ENCODE measurements at places on chromosomes 11 and 22.

DNA sequence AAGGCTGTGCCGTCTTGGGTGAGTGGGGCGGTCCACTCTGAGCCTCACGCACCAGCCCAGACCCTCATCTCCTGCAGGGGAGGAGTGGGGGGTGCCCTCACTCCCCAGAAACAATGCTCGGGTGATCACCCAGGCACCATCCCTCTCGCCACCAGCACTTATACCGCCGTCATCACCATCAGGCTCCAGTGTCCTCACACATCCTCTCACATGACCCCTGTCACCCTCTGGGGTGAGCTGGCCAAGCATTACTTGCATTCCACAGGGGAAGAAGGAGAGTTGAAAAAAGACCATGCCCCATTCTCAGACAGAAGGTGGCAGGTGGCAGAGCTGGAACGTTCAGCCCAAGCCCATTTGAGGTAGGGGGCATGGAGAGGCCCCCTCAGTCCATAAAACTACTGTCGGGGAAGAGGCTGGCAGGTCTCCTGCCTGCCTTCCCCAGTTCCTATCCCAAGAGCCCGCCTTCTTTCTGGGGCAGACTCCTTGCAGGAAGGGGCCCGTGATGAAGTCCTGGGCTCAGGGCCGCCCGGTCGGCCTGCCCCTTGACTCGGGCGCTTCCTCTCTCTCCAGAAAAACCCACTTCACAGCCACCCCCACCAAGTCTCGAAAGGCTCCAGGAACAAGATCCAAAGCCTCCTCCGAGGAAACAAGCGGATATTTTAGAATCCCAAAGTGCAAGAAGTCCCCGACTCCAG is 153.3 kb downstream of the DSCAML1 start:
- no peak for DNase-seq

DNA sequence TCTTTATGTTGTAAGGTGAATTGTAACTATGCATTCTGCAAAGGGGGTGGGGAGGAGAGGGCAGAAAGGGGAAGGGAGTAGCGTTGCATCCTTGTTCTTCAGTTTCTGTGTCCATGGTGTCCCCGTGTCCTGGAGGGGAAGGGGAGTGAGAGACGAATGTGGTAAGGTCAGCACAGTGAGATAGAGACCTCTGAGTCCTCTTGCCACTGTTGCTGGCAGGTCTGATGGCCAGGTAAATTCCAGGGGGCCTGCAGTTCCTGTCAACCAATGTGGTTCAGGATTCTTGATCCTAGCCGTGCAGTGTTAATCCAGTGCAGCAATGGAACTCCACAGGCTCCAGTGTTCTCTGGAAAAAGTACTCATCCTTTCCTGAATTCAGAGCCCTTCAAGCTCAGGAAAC is 14.6 kb upstream of the ADSL start:
- no peak for DNase-seq

DNA sequence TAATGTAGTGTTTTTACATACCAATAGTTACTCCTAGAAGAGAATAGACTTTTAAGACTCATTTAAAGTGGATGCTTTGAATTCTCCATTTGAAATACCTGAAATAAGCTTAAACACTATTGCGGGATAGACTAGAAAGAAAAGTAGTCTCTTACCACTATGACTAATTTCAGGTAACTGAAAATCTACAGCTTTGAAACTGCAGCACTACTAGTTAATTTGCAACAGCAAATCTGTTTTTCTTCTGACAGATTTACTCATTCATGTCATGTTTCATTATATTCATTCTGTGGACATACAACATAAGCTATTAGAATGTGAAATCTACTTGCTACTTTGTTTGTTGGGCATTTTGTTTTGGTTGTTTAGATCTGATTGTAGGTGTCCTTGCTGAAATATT is 153.6 kb downstream of the MAML2 start:
- DNase-seq = no peak

DNA sequence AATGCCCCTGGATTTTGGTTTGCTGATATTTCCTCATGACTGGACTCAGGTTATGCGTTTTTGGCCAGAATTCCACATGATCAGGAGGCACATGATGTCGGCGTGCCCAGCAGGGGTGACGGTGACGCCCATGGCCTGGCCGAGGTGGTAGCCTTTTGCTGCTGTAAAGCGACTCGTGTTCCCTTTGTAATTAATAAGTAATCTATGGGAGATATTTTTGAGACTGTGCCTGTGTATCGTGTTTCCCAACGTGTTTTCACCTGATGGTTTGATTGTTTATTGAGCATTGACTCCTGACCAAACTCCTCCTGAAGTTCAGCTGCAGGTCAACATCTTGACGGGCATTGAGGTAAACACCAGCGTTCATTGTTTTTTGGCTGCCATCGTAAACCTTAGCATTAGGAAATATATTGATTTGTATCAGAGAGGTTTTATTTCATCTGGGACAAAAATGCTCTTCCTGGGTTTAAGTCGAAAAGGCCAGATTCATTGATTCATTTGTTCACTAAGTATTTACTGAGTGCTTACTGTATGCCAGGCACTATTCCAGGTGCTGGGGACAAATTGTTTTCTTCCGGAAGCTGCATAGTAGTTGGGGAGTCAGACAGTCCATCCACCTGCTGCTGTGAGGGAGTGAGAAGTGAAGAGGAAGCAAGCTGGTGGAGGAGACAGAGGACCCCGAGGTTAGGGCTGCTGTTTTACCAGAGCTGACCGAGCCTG is 23.6 kb downstream of the DCPS start:
- no peak for DNase-seq

DNA sequence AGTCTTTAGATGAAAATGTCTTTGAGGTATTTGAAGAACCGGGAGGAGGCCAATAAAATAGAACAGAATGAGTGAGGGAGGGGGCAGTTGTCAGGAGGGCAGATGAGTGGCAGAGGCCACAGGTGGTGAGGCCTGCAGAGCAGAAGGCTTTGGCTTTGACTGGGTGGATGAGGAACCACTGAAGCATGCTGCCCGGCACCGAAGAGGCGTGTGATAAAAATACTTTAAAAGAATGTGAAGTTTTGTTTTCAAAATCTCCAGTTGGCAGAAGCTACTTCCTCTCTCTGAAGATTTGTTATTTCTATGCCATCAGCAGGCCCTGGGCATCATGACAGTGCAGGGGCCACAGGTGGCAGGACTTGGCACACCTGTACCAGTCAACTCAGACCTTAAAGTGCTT is 6.3 kb downstream of the MS4A12 start:
- DNase-seq = no peak

GRCh38 chr11:130070846-130071200 is 1.1 kb downstream of the APLP2 start:
- no peak for DNase-seq

DNA sequence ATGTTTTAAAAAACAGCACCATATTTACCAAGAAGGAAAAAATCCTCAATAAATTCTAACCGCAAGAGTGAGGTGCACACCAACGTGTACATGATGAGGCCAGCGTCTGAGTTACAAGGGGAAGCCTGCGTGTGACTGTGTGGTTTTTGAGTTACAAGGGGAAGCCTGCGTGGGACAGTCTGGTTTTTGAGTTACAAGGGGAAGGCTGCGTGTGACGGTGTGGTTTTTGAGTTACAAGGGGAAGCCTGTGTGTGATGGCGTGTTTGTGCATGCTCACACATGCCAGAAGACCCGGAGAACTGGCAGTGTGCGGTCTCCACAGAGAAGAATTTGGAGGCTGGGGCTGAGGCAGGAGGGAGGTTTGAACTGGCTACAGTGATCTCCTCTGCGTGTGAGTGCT is 1376.4 kb downstream of the TBC1D22A start:
- no peak for DNase-seq

GRCh38 chr22:29369460-29369859 is 18.9 kb downstream of the AP1B1 start:
- no peak for DNase-seq

GRCh38 chr11:75244052-75244814 is 3.7 kb downstream of the TPBGL start:
- no peak for DNase-seq

GRCh38 chr22:47161631-47162030 is 399.2 kb downstream of the TBC1D22A start:
- no peak for DNase-seq

- no peak for DNase-seq
Observed at GRCh38 chr11:95266751-95267374, 35.9 kb upstream of the SESN3 start.

GRCh38 chr11:87892291-87892690 is 283.0 kb downstream of the RAB38 start:
- no peak for DNase-seq

DNA sequence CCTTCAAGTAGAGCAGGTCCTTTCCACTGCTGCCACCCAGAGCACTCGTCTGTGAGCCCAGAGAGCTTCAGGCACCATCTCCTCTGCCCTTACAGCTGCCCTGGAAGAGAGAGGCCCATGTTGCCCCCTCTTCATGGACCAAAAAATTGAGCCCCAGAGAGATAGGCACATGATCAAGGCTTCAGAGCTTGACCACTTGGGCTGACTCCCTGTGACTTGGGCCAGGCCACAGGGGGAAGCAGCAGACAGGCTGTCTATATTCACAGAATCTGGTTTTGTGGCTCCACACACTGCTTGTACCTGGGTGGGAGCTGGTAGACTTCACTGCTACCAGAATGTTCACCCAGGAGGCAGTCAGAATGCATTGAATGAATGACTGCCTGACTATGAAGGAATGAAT is 58.2 kb downstream of the SMIM38 start:
- no peak for DNase-seq

DNA sequence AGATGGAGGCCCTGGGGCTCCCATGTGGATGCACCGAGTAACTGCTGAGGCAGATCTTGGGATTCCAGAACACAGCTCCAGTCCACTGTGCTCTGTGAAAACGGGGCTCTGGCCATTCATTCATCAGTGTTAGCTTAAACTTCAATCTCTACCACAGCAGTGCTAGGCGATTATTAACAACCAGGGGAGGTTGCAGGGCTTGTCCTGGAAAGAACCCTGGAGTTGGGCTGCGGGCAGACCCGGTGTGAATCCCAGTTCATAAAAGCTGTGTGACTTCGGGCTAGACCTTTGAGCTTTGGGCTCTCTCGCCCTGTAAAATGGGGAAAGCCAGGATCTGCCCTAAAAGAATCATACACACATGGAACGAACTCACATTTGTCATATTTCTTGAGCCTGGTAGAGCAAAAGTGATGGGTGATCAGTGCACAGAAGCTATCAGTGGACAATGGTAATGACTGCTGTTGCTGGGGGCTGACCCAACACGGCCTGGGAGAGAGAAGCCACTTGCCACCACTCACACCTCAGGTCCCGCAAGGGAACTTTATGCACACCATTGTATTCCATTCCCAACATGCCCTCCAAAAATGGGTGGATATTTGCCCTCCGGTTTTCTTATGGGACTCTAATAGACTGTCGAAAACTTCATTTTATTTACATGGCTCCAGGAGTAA is 15.6 kb upstream of the CRYBB3 start:
- no peak for DNase-seq

DNA sequence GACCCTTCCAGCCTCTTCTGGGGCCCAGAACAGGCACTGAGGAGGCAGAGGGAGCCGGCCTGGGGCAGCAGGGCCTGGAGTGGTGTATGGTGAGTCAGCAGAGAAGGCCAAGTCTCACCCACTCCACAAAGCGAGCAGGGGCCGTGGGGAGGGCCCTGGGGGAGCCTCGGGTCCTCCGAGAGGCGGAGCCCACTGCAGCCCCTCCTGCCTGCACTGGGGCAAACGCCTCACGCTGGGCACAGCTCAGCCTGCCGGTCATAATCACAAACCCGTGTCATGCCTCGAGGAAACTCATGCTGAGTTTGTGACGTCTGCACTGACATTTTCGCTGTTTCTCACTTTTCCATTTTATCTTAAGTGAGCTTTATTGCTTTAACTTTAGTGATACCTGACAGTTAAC is 38.4 kb downstream of the TOLLIP start:
- no peak for DNase-seq

GRCh38 chr11:70229737-70230136 is 26.6 kb downstream of the FADD start:
- no peak for DNase-seq

GRCh38 chr11:120284272-120284671 is 40.8 kb upstream of the TLCD5 start:
- DNase-seq = no peak

- no peak for DNase-seq
Observed at GRCh38 chr11:126732981-126733380, 267.6 kb downstream of the KIRREL3 start.

DNA sequence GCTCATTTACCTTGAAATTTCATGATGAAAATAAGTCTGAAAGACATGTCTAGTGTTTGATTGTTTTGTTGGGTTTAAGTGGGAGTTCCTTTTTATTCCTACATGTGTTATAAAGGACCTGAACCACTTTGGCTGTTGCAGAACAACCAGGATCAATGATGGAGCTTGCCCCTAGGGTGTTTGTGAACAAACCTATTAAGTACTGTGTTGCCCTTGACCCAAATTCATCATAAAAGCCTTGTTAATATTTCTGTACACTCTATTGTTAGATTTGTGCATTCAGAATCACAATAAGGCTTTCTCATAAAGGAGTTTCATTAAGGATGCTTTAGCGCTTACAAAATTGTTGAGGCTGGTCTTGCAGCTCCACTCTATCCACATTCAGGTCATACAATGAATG is 452.6 kb downstream of the NELL1 start:
- DNase-seq = no peak

DNA sequence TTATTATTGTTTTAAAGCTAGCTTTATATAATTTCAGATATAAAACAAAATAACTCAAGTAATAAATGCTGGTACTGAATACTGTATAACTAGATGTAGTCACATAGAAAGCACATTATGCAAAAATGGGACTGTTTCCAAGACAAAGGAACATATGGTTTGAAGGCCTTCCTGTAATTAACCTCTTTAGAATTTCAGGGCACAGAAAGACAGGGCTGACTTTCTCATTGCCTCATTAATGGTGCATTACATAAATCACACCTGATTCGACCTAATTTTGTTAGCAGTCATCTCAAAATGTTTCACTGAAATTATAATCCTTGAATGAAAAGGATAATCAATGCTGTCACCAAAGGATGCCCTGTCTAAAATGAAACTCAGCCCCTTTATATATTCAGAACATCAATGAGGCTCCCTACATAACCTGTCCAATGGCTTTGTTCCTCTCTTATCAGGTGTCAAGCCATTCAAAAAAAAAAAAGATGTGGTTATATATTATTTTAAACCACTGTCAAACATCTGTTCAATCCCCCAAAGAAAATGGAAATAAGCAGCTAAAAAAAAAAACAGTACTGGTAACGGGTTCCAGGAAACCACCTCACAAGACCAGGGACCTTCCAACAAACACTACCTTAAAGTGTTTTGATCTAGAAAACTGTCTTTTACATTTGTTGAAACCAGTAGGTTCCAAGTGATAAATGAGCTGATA is 77.4 kb downstream of the FAM168A start:
- DNase-seq = no peak

Measured in stimulated activated CD4-positive, alpha-beta T cell treated with anti-CD3 and anti-CD28 coated beads, Interleukin-4, amount 100 ng/mL, for 4 hours (primary cell).